Right hindlimb (tissue), 1 donor: ENCODE measurements at places on chromosomes 1 and 21.

GRCh38 chr1:114828251-114828650 is 26.4 kb upstream of the SYCP1 start:
- no peak for DNase-seq

- DNase-seq, result no peak
Measured at GRCh38 chr1:79817031-79817560, 810.6 kb upstream of the ADGRL4 start.

DNA sequence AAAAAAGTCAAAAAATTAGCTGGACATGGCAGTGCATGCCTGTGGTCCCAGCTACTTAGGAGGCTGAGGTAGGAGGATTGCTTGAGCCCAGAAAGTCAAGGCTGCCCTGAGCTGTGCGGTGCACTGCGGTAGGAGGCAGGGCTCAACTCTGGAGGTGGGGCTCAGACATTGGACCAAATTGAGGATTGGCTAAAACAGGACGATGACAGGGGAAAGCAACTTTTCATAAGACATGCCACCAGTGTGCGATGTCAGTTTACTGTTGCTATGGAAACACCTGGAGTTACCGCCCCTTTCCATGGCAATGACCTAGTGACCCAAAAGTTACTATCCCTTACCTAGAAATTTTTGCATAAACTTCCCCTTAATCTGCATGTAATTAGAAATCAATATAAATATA is 85.3 kb downstream of the DISP3 start:
- no peak for DNase-seq

GRCh38 chr1:17207046-17207445 is 2.1 kb downstream of the PADI1 start:
- no peak for DNase-seq

DNA sequence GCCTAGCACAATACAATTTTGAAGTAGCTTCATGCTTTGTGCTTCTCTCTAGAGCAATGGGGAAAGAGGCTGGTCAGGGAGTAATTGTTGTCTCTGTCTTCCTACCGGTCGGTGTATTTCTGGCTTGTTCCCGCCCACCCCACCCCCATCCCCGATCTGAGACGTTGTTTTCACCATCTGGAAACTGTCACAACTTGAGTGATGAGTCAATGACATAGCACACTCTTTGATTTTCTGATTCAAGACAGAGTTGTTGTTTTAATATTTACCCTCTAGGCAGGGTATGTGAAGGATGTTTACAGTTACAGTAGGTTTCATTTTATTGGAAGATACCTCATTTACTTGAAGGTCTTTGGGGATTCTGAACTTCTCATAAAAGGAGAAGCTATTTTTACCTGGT is 7.0 kb downstream of the IL12RB2 start:
- DNase-seq, result no peak

GRCh38 chr1:92583821-92584760 is 97.4 kb upstream of the GFI1 start:
- no peak for DNase-seq

DNA sequence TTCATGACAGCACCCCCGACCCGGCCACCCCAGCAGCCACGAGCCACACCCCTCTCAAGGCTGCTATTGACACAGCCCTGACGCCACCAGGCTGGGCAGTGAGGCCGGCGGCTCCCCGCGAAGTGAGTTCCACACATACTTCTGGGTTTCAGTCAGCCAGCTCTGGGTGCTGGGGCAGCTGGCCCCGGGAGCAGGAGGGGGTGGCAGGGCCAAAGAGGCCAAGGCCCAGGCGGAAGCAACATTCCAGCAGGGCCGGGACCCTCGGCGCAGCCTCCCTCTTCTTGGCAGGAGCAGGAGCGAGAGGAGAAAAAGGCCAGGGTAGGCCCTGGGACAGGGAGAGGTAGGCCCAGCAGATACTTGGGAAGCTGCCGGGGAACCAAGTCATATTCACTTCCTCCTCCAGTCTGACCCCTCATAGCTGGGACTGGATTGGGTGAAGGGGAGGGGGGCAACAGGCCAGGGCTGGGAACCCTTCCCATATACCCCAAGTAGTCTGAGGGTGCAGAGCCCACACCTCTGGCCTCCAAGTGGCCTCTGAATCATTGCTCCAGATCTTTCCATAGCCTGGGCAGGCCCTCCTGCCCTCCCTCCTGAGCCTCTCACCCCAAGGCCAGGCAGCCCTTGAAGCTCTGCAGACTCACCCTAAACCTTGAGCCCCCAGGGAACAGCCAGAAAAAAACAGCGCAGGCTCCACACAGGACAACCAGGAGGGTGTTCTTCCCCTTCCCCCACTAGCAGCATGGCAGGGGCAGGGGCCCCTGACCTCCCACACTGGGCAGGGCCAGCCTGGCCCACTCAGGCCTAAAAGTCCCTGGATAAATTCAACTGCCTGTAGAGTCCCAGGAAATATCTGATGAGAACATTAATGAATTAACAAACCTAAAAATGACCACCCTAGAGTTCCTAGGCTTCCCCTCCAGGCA is 5.7 kb downstream of the HSPG2 start:
- peak; percentile 65 for DNase-seq

GRCh38 chr1:70990469-70991253 is 57.0 kb downstream of the PTGER3 start:
- no peak for DNase-seq
